ENCODE measurements at places on chromosomes 1 and 21.
A peak's percentile ranks its signal among the peaks of the same experiment; 100 is the strongest.

DNA sequence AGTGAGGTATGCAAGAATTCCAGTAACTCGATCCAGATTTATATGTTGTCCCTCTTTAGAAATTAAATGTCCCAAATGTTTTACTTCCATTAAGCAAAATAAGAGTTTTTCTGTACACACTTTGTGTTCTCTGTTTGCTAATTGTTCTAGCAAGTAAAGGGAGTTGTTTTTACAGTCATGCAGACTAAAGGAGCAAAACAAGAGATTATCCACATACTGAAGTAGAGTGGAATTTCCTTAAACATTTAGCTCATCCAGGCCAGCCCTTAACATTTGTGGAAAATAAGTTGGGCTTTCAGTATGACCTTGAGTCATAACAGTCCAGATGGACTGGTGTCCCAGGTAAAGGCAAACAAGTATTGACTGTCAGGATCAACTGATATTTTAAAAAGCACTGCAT lies 44.1 kb upstream of the TINAGL1 start:
- no peak for DNase-seq

- no peak for DNase-seq
Measured at GRCh38 chr1:17235135-17235885, 13.6 kb upstream of the PADI3 start.

- DNase-seq: no peak
Measured at GRCh38 chr1:94039871-94040569, 80.9 kb downstream of the ABCA4 start.

DNA sequence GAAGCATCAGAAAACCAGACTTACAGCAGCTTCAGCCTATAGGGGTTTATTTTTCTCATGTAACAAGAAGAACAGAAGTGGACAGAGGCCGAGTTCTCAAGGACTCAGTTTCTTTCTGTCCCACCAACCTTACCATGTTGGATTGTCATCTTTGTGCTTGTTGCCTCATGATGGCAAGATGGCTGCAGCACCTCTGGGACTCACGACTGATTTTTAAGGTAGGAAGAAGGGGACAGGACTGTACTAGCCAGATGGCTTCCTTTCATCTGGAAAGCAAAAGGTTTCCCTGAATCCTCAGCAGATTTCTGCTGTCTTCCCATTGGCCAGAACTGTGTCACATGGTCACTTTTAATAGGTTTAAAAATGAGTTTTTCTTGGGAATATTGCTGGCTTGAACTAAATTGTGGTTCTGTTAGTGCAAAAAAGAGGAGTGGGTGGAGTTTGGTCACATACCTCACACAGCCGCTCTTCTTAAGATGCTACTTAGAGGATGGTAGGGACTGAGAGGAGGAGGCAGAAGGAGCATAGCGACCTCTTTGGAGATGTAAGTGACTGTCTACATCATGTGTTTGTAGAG lies 48.1 kb upstream of the ENAH start:
- DNase-seq: no peak

- no peak for DNase-seq
Measured at GRCh38 chr1:232962761-232963745, 12.6 kb downstream of the NTPCR start.

GRCh38 chr1:219687779-219688178 lies 74.9 kb upstream of the ZC3H11B start:
- no peak for DNase-seq

DNA sequence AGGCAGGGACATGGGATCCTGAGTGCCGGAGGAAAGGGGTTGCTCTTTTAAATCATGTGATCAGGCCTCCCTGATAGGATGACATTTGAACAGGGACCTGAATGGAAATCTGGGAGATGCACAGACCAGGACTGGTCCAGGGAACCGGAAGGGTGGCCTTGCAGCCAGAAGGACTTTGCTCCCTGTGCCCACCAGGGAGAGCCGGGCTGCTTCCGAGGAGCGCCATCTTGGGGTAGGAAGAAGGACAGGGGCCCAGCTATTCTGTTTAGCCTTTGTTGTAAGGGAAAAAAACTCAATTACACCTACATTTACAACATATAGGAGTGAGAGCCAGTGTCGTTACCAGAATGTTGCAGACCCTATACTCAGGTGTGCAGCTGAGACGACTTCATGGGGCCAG lies 5.5 kb downstream of the KLHDC7A start:
- no peak for DNase-seq

GRCh38 chr1:23081376-23081775 lies 62.1 kb downstream of the KDM1A start:
- no peak for DNase-seq

DNA sequence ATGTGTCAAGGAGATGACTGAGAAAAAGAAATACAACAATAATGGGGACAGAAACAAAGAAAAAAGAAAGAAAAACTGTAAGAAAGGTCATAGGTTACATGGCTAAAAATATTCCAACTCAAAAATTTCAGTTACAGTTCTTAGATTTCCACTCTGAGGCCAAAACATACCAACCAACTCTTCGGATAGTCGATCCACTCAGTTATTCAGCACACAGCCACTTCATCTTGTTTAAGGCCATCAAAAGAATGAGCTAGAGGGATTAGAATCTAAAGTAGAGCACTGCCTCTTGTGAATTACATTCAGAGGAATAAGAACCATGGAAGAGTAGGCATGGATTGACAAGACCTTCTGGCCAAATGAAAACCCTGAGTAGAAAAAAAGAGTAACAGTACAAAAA lies 277.0 kb downstream of the MRPL39 start:
- no peak for DNase-seq

- DNase-seq: no peak
Measured at GRCh38 chr1:186828611-186829454, at the start of gene PLA2G4A. TSS of gene PLA2G4A (plus strand) at chr1:186828949. CDS start at chr1:186854355, 25,406 bp downstream.

GRCh38 chr1:108556066-108556465 lies 3.8 kb upstream of the EEIG2 start:
- DNase-seq: no peak

DNA sequence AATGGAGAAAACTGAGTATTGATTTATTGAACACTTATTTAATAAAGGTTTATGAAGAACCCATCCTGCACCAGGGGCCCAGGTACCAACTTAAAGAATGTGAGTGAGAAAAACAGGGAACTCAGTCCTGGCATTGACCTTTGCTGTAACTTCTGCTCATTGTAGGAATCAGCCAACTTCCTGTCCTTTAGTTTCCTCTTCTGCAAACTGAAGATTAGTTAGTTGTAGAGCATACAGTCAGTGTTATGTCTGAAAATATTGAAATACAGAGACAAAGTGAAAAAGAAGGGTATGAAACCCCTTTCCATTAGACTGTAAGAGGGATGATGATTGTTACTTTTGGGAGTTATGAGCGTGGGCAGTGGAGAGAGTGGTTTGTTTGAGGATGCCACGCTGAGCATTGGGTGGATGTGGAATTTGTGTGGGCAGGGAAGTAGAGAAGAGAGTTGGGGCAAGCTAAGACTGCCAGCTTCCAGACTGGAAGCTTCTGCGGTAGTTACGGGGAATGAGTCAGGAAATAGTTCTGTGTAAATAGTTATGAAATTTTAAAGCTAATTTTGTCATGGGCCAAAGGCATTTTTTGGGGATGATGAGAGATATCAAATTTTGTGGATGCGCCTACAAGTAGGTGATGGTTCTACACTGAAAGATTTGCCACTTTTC lies 89.2 kb downstream of the GPR88 start:
- peak; percentile 72 for DNase-seq

DNA sequence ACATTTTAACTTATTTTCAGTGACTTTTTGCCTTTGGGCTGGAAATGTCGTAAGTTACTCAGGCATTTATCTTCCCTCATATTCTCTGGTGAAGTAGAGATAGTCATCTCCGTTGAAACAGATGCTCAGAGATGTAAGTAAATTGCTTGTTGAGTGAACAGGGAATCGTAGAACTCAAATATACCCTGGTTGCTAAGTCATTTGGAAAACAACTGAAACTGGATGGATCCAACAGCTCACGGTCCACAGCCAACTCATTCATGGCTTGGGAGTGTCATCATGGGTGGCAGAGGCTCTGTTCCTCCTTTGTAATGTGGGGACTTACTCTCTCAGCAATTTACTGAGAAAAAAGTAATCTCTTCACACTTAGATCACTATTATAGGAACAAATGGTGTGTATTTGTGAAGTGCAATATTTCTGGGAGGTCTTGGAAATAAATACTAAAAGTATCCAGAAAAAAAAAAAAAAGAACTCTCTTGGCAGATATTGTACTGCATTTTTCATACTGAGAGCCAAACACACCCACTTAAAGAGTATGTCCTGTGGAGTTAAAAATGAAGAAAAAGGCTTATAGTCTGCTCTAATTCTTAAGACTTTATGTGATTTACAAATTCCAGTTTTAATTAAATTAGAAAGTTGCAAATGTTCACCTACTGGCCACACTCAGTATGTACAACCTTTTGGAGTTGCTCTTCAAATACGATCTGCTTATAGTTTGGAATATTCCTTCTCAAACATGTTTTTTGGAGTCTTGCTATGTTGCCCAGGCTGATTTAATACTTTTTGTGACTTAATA lies 107.4 kb downstream of the LEPR start:
- no peak for DNase-seq

- no peak for DNase-seq
Measured at GRCh38 chr1:108847494-108847893, 9.4 kb downstream of the AKNAD1 start.

GRCh38 chr21:29233256-29233546 lies 65.5 kb upstream of the BACH1 start:
- DNase-seq: no peak

DNA sequence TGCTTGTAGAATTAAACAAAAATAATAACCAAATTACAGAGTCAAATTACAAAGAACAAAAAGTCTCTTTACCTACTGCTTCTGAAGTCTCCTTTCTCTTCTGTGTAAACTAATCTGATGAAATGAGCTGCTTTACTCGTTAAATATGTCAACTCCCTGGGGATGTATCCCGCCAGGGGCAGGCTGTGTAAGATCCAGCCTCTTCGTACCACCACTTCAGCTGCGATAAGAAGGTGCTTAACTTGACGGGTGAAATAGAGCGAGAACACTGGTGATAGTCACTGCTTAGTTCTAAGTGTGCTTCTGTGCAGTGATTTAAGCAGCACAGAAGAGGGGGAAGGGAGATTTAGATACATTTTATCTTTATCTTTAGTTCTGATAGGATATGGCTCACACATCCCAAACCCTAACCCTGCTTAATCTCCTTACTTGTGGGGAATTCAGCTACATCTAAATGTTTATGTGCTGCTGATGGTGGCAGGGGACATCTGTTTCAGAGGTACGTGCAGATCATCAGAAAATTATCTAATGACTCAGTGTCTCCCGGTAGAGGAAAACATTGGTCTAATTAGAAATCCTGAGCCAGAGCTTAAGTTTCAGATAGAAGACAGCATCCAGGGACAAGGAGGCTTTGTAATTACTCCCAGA lies 46.0 kb downstream of the RHOU start:
- no peak for DNase-seq

DNA sequence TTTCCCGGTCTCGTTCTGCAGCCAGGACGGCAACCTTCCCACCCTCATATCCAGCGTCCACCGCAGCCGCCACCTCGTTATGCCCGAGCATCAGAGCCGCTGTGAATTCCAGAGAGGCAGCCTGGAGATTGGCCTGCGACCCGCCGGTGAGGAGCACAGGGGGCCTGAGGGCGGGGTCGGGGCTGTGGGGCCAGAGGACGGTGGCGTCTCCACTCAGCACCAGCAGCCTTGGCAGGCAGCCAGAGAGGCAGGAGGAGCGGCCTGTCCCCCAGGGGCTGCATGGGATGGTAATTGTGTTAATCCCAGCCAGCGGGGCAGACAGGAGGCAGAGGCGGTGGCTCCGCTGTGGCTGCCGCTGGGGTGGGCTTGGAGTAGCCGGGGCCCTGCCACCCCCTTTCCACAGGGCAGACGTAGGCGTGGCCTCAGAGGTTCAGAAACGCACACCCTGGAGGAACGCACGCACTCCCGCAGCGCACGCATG lies 12.1 kb downstream of the SAMD11 start:
- DNase-seq: no peak

DNA sequence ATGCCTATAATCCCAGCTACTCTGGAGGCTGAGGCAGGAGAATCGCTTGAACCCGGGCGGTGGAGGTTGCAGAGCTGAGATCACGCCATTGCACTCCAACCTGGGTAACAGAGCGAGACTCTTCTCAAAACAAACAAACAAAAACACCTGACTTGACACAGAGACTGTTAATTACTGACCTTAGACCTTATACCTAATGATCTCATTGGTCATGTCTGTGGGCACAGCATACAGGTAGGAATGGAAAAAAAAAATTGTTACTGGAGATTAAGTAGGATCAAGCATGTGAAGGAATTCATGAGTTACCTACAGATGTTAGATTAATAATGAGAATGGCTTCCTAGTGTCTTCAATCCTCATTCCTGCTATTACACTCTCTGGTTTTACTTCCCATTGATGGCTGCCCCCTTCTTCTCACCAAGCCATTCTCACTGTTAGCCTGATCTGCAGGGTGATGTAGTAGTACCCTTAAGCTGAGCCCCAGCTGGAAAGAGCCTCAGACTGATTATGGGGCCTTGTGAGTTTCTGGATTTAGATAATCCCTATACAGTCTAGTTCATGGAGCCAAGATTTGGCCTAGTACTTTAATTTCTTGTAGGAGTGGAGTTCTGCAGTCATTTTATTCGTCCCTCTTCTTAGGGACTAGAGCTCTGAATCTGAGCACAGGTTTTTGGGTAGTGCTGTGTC lies 8.8 kb downstream of the TBCE start:
- no peak for DNase-seq

- no peak for DNase-seq
Measured at GRCh38 chr1:8239306-8240023, 78.4 kb upstream of the SLC45A1 start.

GRCh38 chr1:19202396-19202795 lies 7.7 kb downstream of the UBR4 start:
- DNase-seq: no peak

DNA sequence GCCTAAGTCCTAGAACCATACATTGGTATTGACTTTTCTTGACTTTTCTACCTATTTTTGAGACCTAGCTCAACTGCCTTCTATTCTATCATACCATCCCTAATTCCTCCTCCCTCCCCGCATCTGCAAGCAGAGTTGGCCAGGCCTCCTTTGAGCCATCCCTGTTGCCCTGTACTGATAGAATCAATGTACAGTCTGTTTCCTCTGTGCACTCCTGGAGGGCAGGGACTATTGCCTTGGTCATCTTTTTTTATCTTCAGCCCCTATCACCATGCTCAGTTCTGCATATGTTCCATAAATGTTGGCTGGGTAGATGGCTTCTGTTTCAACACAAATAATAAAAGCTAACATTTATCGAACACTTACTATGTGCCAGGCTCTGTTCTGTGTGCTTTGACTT lies 4.0 kb upstream of the RGS16 start:
- DNase-seq: no peak

Measured in AG04449 (cell line).